ENCODE measurements at places on chromosomes 6 and 20. TPM values are rescaled to one million over a fixed set of nuclear protein-coding genes. Genes with fewer than 3 reads are reported as not detected.

Gene KIF25
- total RNA-seq: not detected

Gene HSPA1A
- 151 TPM for total RNA-seq

DNA sequence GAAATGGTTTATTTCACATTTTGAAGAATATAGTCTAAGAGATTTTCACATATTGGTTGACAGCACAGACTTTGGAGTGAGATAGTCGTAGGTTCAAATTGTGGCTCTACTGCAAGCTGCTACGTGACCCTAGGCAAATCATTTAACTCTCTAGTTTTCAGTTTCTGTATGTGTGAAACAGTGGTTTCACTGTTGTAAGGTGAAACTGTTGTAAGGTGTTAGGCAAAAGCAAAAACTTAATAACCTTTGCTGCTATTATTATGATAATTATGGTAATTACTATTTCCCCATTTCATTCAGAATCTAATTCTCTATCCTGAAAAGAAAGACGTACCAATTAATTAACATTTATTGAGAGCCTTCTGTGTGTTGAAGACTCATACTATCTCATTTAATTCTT, 144.2 kb downstream of the REV3L start:
- DNase-seq: no peak

- no peak for DNase-seq
Measured at GRCh38 chr20:33784225-33784624, 26.9 kb upstream of the CHMP4B start.

Gene COX4I2
- not detected for total RNA-seq

DNA sequence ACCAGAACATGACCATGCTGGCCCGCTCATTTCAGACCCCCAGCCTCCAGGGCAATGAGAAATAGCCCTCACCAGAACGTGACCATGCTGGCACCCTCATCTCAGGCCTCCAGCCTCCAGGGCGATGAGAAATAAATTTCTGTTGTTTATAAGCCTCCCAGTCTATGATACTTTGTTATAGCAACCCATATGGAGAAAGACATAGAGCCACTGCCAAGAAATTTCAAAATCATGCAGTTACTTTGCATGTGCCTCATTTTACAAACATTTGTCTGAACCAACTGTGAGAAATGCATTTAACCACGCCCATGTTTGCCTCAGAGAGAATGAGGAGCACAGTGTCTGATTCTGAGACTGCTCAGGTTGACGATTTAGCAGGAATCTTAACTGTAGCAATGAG, 15.5 kb downstream of the CYP39A1 start:
- no peak for DNase-seq

- no peak for DNase-seq
Measured at GRCh38 chr20:49245921-49246740, 26.9 kb downstream of the DDX27 start.

Gene TENT5A
- total RNA-seq: 2.0 TPM

GRCh38 chr20:62163986-62164762, 18.7 kb upstream of the MTG2 start:
- no peak for DNase-seq

GRCh38 chr6:27312950-27313271, 838 bp upstream of the POM121L2 start:
- no peak for DNase-seq

Gene SEL1L2
- total RNA-seq: not detected

- DNase-seq: no peak
Measured at GRCh38 chr6:89385156-89385667, 26.9 kb downstream of the RRAGD start.
